ENCODE measurements at places on chromosomes 13 and 19. TPM values are rescaled to one million over a fixed set of nuclear protein-coding genes. Genes with fewer than 3 reads are reported as not detected.
A peak's percentile ranks its signal among the peaks of the same experiment; 100 is the strongest.

DNA sequence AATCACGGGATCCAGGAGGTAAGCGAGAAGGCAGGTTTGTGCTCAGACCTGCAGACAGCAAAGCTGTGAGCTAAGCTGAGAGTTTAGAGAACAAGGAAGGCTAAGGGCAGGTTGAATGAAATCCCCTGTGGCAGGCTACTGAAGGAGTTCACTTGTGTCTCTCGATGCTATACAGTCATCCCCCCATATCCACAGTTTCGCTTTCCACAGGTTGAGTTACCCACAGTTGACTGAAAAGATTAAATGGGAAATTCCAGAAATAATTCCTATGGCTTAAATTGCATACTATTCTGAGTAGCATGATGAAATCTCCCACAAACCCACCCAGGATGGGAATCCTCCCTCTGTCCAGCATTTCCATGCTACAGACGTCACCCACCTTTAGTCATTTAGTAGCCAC lies 49.6 kb downstream of the ABCC4 start:
- H3K36me3 ChIP-seq = no peaks in the 10 kb centered on the region
- H3K4me3 ChIP-seq = no peak overlapping the region

Gene ANKLE1
- total RNA-seq = 0.66 TPM

DNA sequence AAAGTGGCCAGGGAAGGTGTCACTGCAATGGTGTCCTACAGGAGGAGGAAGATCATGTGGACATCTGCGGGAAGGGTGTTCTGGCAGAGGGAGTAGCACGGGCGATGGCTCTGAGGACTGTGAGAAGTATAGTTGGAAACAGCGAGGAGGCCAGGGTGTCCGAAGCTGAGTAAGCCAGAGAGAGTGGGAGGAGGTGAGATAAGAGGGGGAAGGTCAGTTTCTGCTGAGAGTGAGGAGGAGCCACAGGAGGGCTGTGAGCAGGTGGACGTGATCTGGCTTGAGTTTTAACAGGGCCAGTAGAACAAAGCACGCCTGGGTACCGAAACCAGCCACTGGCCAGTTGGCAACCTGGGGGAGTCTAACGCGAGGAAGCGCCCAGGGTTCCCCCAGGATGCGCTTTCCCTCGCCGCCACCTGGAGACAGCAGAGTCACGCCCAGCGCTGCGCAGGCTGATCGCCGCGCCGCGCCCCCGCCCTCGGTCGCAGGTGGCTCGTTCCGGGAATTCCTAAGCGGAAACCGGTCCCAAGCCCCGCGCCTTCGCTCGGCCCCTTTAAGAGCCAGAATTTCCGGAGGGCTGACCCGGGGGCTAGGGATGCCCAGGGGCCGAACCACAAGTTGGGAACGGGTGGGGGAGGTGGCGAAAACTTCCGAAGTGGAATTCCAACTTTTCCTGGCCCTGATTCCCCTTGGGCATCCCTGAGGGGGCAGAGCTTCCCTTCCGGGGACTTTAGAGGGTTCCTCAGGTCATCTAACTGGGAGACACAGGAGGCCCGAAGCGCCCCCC lies 1.1 kb upstream of the LSR start:
- H3K36me3 ChIP-seq = no peaks in the 10 kb centered on the region
- H3K27me3 ChIP-seq = no peaks in the 10 kb centered on the region
- no peaks in the 10 kb centered on the region for H3K4me1 ChIP-seq
- H3K4me3 ChIP-seq = no peak overlapping the region
- DNase-seq = no peak

Gene STXBP2
- not detected for total RNA-seq

DNA sequence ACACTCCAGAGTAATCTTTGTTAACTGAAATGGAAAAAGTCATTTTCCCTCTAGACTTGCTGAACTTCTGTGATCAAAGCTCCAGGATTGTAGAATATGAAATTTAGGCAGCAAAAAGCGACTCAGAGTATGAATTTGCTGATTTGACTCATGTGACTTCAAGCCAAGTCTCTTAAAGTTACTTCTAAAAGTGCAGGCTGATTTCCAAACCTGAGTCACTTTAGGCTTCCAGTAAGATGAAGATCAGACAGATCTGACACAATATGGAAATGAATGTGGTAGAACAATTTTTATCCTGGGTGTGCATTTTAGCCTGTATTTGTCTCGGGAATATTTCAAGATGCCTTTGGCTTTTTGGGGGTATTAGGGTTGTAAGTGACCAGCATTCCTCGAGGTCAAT lies 151.0 kb upstream of the TMTC4 start:
- no peak for DNase-seq
- H3K4me3 ChIP-seq = no peak overlapping the region
- no peaks in the 10 kb centered on the region for H3K27me3 ChIP-seq
- H3K36me3 ChIP-seq = no peaks in the 10 kb centered on the region
- H3K4me1 ChIP-seq = no peaks in the 10 kb centered on the region

Gene KLK4
- 0.48 TPM for total RNA-seq

DNA sequence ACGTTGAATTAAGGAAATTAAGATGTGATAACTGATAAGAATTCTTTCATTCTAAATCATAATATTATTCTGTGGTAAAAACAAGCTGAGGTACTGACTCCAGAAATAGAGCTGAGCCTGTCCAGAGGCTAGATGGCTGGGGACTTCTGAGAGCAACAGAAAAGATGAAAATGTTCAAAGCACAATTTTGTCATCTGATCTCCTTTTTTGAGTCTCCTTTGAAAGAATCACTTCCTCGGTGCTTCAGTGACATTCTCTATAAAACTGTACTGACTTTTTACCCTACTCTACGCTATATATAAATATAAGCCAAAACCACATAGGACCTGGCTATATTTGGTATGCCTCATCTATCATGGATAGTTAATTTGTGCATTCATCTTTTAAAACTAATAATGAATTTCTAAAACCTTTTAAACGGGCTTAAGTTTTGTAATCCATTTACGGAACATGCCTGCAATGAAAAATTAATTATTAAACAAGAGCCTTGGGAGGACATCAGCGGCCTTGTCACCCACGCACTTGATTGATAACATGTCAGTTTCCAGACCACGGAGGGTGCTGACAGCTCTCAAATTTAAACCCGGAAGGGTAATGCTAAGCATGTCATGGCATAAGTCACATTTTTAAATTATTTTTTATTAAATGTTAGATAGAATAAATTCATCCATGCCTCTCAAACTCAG lies 235.5 kb downstream of the PCDH9 start:
- H3K4me3 ChIP-seq = no peak overlapping the region
- peaks cover 11% of the 10 kb centered on the region for H3K4me1 ChIP-seq
- H3K27ac ChIP-seq = no peak overlapping the region
- no peaks in the 10 kb centered on the region for H3K27me3 ChIP-seq
- H3K36me3 ChIP-seq = no peaks in the 10 kb centered on the region

DNA sequence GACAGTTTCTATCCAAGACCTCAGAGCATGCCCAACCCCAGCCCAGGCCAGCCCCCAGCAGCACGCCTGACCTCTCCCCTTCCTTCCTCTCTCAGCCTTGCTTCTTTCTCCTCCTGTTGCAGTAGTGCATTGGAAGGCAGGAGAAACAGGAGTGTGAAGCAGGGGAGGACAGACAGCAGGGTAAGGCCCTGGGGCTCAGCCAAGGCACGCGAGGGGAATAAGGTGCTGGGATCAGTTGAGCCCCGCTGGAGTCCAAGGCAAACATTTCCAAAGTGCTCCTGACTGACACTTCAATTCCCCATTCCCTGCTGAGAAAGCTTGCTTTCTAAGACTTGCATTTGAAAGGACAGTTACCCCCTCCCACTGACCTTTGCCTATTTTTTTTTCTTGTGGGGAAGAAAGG lies 73.1 kb upstream of the OLFM4 start:
- DNase-seq = no peak
- no peak overlapping the region for H3K4me3 ChIP-seq
- H3K4me1 ChIP-seq = no peaks in the 10 kb centered on the region
- no peak overlapping the region for H3K27ac ChIP-seq

DNA sequence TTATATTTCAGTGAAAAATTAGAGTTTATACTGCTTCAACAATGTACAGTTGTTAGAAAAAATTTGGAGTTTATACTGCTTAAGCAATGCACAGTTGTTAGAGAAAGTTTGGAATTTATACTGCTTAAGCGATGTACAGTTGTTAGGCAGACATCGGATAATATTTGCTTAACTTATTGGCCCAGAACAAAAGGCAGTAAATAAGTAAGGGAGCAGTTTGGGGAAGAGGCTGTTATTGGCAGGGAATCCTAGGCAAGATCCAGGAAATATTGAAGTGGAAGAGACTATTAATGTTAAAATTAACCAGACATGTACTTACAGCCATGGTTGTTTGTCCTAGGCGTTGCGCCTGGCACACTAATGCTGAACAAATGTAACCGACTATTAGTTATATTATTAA lies 166.9 kb downstream of the GPC5 start:
- DNase-seq = no peak
- H3K36me3 ChIP-seq = no peaks in the 10 kb centered on the region
- no peaks in the 10 kb centered on the region for H3K27me3 ChIP-seq
- no peak overlapping the region for H3K27ac ChIP-seq
- no peak overlapping the region for H3K4me3 ChIP-seq
- H3K4me1 ChIP-seq = no peaks in the 10 kb centered on the region

- no peaks in the 10 kb centered on the region for H3K4me1 ChIP-seq
- no peak overlapping the region for H3K27ac ChIP-seq
- no peak for DNase-seq
- H3K36me3 ChIP-seq = no peaks in the 10 kb centered on the region
Measured at GRCh38 chr19:4806384-4806783, 14.8 kb downstream of the FEM1A start.

Gene KBTBD6
- 24.6 TPM for total RNA-seq

Gene TINCR
- total RNA-seq = not detected

GRCh38 chr13:47158593-47158992 lies 261.7 kb upstream of the HTR2A start:
- no peak overlapping the region for H3K4me3 ChIP-seq
- no peaks in the 10 kb centered on the region for H3K36me3 ChIP-seq
- no peaks in the 10 kb centered on the region for H3K4me1 ChIP-seq
- no peak for DNase-seq
- H3K27ac ChIP-seq = no peak overlapping the region

Gene CD33
- 0.35 TPM for total RNA-seq

- H3K4me3 ChIP-seq = peak overlapping the region; percentile 54
- H3K4me1 ChIP-seq = peaks cover 20% of the 10 kb centered on the region
- DNase-seq = no peak
- no peaks in the 10 kb centered on the region for H3K36me3 ChIP-seq
Measured at GRCh38 chr13:87124785-87125074, 546.4 kb upstream of the SLITRK5 start.

GRCh38 chr13:111370570-111371535 lies 50.4 kb downstream of the TEX29 start:
- H3K27ac ChIP-seq = no peak overlapping the region
- no peak for DNase-seq
- H3K4me1 ChIP-seq = no peaks in the 10 kb centered on the region

Gene MCEMP1
- not detected for total RNA-seq

Gene ZNF497
- total RNA-seq = 0.45 TPM

- no peak within 1 kb of the TSS for H3K27ac ChIP-seq
- peak; percentile 54 for DNase-seq
- H3K27me3 ChIP-seq = peaks cover 3% of the 10 kb centered on the region
- H3K4me3 ChIP-seq = no peak within 1 kb of the TSS
- H3K36me3 ChIP-seq = no peaks in the 10 kb centered on the region
- no peaks in the 10 kb centered on the region for H3K4me1 ChIP-seq
Measured at GRCh38 chr19:49896863-49897621, at the start of gene IL4I1. Gene IL4I1, minus strand, starts transcription at chr19:49896887. Its CDS starts 727 bp downstream, at chr19:49896160.

GRCh38 chr19:42534391-42534790 lies 6.1 kb upstream of the CEACAM1 start:
- H3K27me3 ChIP-seq = peaks cover 9% of the 10 kb centered on the region
- H3K36me3 ChIP-seq = no peaks in the 10 kb centered on the region
- H3K4me3 ChIP-seq = no peak overlapping the region

Gene SIGLECL1
- total RNA-seq = not detected

DNA sequence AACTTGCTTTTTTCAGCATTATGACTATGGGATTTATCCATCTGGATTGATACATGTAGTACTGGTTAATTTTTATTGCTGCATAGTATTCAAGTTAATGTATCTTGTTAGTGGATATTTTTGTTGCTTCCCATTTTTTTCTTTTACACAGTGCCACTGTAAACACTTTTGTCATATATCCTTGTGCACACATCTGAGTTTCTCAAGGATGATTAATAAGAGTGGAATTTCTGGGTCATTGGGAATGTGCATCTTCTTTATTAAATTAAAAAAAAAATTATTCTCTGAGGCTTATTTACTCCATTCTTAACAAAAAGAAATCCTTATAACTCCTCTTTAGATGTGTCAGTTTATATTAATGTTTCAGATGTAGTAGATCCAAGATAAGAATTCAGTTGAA lies 27.3 kb downstream of the B3GLCT start:
- no peak overlapping the region for H3K4me3 ChIP-seq
- no peaks in the 10 kb centered on the region for H3K27me3 ChIP-seq
- no peak for DNase-seq
- no peaks in the 10 kb centered on the region for H3K4me1 ChIP-seq
- no peaks in the 10 kb centered on the region for H3K36me3 ChIP-seq
- H3K27ac ChIP-seq = no peak overlapping the region

Gene ICAM1
- 0.85 TPM for total RNA-seq

DNA sequence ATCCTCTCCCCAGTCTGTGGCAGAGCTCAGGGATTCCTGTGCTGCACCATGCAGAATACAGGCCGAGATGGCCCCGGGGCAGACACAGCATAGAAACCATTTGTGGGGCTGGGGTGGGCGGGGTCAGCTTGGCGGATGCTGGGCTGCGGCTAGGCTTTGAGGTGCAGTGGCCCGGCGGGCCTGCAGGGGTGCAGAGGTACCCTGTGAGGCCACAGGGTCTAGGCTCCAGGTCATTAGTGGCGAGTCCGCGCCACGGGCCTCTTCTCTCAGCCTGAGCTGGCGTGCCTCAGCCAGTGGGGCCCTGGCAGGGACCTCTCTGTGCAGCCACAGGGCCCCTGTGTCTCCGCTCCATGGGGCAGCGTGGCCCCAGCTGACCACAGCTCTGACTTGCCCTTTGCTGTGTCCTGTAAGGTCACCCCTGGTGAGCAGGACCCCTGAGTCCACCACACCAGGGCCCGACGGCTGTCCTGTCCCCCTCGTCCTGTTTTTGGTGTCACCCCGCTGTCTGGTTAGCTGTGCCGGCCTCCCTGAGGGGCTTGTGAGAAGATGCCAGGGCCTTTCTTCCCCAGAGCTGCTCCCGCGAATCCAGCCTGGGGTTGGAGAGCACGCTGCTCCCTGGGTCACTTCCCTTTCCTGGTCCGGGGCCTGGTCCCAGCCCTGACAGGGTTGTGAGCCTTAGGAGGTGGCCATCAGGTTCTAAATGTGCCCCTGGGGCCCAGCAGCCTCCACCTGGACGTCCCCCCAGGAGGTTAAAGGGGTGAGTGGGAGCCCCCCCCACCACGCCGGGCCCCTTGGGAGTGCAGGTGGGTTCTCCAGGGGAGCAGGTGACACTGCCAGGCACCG lies 12.1 kb downstream of the KDM4B start:
- H3K36me3 ChIP-seq = no peaks in the 10 kb centered on the region
- H3K4me1 ChIP-seq = peaks cover 35% of the 10 kb centered on the region
- no peaks in the 10 kb centered on the region for H3K27me3 ChIP-seq
- DNase-seq = no peak

DNA sequence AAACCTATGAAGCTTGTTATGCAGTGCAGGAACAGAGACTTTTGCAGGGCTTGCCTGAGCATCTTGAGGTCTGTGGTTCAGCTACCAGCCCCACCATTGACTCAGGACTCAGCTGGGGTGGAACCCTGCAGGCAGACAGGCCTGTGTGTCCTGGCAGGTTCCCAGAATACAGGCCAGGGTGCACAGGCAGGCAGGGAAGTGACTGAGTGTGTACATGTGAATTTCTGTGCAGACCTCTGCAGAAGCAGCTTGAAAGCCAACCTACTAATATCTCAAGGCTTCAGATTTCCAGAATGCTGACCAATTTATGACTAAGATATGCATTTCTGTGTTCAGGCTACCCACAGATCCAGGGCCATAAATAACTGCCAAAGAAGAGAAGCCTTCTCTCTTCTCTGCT lies 254.4 kb downstream of the DLEU7 start:
- no peak for DNase-seq
- peaks cover 18% of the 10 kb centered on the region for H3K4me1 ChIP-seq
- no peak overlapping the region for H3K27ac ChIP-seq
